A549 treated with AZD2906 at 1 μM for 4 hours (cell line): ENCODE measurements at places on chromosomes 4 and X. TPM values are rescaled to one million over a fixed set of nuclear protein-coding genes. Genes with fewer than 3 reads are reported as not detected.

Gene AMTN
- total RNA-seq = 0.08 to 0.15 TPM in 2 of 5 replicates, not detected in the others

Gene SFRP2
- 0.03 TPM in 2 of 5 replicates, not detected in the others for total RNA-seq

Gene CT45A2
- not detected in 5 replicates for total RNA-seq

Gene HELQ
- 4.6 to 6.6 TPM (median 4.7 TPM) in 5 replicates for total RNA-seq

Gene DOK7
- 0.22 to 0.76 TPM (median 0.32 TPM) in 5 replicates for total RNA-seq

Gene MAGEC3
- not detected in 5 replicates for total RNA-seq

Gene SH2D1A
- total RNA-seq = not detected in 5 replicates

Gene GPR119
- total RNA-seq = not detected in 5 replicates

Gene NRK
- not detected in 5 replicates for total RNA-seq

Gene PGM2
- 12.8 to 16.5 TPM (median 15.5 TPM) in 5 replicates for total RNA-seq

Gene CXCL10
- 0.06 to 0.21 TPM (median 0.07 TPM) in 4 of 5 replicates, not detected in the other for total RNA-seq

Gene CENPVL1
- not detected in 5 replicates for total RNA-seq

Gene TRIM61
- total RNA-seq = not detected in 5 replicates

Gene ABCG2
- total RNA-seq = 14.1 to 18.6 TPM (median 15.9 TPM) in 5 replicates

Gene NAP1L2
- 0.94 to 1.1 TPM (median 1.0 TPM) in 5 replicates for total RNA-seq

Gene PDE5A
- 0.29 to 0.62 TPM (median 0.30 TPM) in 5 replicates for total RNA-seq

Gene TMEM154
- 0.01 to 0.05 TPM (median 0.02 TPM) in 5 replicates for total RNA-seq

Gene RAB41
- total RNA-seq = not detected in 5 replicates

Gene PCDH11X
- 0.01 TPM in 1 of 5 replicates, not detected in the others for total RNA-seq

Gene PABPC4L
- 0.03 to 0.10 TPM (median 0.06 TPM) in 5 replicates for total RNA-seq
